ENCODE measurements at places on chromosomes 5 and 9.

- no peak for DNase-seq
Measured at GRCh38 chr5:52840277-52841050, 52.7 kb downstream of the ITGA1 start.

GRCh38 chr5:114830114-114830513 is 339.6 kb downstream of the TRIM36 start:
- DNase-seq = no peak

- DNase-seq = peak; percentile 18
Measured at GRCh38 chr5:93736284-93736683, 5.1 kb downstream of the POU5F2 start.

GRCh38 chr5:10501554-10502075 is 59.9 kb downstream of the ROPN1L start:
- DNase-seq = peak; percentile 65

DNA sequence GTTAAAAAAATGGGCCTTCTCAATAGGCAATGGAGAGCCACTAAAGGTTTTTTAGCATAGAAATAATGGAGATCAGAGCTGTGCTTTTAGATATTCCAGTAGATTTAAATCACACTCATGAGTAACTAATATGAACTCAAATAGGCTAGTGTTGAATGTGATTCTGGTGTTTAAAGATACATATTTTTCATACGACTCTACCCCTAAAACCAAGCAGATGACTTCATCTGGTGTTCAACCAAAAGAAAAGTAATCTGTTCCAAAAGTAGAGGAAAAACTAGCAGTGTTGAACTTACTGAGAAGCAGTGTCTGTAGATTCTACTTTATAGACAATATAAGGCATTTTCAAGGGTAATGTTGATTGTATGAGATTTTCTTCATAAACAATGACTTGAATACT is 138.1 kb downstream of the TSSK1B start:
- DNase-seq = peak; percentile 41
